ENCODE measurements at places on chromosomes 1 and 21.

DNA sequence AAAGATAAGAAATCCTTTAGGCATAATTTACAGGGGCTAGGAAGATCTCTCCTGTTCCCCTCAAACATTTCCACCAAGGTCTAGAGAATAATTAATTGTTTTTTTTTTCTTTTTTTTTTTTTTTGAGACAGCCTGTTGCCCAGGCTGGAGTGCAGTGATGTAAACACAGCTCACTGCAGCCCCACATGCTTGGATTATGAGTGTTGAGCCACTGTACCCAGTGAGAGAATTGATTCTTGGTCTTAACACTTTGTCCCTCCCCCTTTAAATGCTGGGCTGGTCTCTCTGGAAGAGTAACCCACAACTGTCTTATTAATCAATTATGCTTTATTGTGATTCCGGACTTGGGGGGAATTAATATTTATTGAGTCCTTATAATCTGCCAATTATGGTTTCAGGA is 33.4 kb downstream of the ATF3 start:
- DNase-seq: no peak

- no peak for DNase-seq
Measured at GRCh38 chr1:199976496-199977144, 50.9 kb upstream of the NR5A2 start.

DNA sequence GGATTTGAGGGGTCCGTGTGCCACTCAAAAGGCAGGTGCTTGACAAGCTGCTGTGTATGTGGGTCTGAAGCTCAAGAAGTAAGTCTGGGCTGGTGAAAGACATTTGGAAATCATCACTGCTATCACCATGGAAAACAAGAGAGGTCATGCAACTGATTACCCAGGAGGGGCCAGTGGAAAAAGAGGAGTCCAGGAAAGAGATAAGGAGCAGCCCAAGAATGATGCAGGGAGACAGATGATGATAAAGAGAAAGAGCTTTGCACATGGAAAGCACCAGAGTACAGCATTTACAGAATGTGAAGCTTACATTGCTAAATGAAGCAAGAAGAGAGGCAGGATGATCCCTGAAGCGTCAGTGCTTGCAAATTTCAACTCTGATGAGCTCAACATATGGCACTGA is 203.2 kb downstream of the SETD4 start:
- DNase-seq: no peak

DNA sequence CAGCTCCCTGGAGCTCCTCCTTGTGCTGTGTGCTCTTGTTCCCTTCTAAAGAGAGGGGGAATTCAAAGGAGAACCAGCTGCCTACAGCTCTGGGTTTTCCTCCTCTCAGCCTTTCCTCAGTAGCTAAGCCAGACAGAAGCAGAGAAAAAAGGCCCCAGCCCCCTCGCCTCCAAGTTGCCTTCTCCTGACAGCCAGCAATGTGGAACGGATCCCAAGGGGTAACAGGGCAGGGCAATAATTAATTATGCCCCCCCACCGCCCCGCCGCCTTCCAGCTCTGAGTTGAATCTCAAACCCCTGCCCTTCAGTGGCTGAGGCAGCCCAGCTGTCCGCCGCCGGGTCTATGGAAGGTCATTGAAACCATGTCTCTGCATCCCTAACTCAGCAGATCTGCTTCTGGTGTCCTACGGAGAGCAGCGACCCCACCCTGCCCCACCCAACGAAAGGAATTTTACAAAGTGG is 69.0 kb upstream of the GOLT1A start:
- no peak for DNase-seq

- peak; percentile 93 for DNase-seq
Measured at GRCh38 chr1:168483539-168483938, 60.3 kb downstream of the XCL2 start.

DNA sequence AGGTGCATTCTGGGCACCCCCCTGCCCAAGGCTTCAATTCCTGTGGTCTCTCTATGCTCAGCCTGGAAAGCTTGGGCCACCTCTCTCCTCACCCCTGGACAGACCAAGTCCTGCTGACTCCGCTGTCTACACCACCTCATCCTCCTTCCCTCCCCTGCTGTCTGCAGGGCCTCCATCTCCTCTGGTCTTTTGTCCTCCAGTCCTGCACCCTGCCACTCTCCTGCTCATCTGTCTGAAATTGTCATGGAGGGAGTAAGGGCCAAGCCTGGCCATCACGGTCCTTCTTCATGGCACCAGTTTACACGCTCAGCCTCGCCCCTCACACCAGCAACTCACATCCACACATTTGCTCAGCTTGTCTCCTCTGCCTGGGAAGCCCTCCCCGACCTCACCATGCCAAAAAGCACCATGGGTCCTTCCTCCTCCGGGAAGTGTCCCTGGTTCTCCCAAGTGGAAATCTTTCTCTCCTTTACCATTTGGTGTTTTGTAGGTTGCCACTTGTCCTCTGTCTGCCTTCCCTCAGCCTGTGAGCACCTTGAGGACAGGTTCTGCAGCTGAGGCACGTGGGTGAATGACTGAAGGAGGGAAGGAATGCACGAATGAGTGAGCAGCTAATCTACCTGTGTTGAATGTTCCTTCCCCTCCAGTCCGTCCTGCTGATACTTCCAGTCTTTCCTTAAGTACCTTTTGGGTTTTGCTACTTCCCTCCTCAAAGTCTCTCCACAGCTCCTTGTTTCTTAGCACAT is 2.1 kb upstream of the SLC2A1 start:
- DNase-seq: no peak

- no peak for DNase-seq
Measured at GRCh38 chr1:41340655-41341364, 20.4 kb upstream of the FOXO6 start.

DNA sequence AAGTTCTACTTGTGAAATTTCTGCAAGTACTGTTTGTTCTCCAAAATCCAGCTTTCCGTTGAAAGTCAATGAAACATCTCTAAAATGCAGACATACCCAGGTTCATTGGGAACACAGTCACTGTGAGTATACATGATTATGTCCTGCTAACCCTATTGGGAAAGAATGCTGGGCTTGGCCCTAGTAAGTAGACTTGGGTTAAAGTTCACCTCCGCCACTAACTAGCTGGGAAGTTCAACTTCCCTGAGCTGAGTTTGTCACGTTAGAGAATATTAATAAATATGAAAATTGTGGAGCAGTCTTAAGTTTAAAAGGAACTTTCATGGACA is 10.5 kb upstream of the PGD start:
- DNase-seq: no peak

GRCh38 chr1:21547876-21548275 is 38.7 kb downstream of the ALPL start:
- DNase-seq: no peak

DNA sequence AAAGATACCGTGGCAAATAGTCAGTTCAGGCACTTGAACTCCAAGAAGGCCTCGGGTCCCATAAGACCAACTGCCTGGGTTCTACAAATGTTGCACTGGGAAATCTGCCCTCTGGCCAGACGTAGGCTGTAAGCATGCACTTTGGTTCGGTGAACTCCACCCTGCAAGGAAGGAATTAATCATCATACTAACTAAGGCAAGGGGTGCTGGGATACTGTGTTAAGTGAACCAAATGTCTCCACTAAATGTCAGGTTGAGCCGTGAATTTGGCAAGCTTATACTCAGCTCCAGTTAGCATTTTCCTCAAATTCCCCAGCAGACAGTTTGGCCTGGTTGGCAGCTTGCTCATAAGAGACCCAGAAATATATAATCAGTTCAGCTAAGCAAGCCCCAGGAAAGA is 385.9 kb downstream of the GPATCH2 start:
- DNase-seq: no peak

All from fibroblast of skin of left biceps (primary cell).